ENCODE measurements at places on chromosomes 1 and 21. TPM values are rescaled to one million over a fixed set of nuclear protein-coding genes. Genes with fewer than 3 reads are reported as not detected.

DNA sequence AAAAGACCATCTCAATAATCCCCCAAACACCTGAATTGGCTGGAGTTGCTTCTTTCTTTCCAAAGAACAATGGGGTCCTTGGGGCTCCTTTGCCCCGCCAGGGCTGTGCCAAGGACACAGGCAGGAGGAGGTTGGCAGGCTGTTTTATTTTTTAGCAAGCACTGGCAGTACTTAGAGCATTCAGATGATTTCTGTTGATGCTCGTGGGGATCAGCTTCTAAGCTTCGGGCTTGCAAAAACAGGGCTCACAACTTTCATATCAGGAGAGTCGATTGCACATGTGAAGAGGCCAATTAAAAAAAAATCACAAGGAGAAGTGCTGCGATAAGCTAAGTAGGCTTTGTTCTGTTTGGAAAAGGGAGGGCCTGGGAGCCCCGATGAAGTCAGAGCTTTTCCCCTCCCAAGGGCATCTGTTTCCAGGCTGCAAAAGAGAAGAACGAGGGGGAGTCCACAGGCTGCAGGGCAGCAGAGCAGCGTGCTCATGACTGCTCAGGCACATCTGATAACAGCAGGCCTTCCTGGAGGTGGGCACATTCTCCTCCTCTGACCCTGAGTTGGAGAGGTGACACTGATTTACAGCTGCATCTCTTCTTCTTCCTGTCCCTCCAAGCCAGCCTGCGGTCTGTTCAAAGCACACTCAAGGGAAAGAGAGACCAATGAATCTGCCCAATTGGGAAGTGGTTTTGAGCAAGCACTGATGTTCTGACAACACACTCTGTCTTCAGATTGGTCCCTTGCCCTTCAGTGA is 27.3 kb upstream of the BCAR3 start:
- no peak for DNase-seq

DNA sequence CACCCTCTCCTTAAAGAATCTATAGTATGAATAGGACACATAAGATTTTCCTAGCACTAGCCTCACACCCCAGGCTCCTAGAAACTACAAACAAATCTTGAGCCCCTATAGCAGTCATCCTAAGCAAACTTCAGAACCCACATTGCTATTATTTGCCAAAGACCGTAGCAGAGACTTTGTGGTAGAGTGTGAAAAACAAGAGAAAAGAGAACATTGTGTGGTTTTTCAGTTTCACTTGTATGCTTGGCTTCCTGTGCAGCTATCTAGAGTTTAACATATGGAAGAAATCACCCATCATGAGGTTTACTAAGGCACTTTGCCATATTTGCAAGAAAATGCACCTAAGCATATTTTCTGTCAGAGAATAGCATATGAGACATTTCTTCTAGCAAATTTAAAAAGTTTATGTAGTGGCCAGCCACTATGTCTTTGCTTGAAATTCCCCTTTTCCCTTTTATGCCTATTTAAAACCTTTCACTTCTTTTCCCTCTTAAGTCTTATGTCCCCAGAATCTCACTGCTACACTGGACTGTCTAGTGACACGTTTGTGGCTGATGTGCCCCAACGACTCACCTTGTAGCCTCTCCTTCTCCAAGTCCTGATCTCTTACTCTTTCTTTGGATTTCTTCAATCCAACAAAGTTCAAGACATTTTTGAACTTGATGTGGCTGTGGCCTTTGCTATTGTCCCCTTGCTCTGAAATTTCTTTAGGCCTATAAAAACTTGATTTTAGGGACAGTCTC is 25.6 kb downstream of the CCDC190 start:
- no peak for DNase-seq

DNA sequence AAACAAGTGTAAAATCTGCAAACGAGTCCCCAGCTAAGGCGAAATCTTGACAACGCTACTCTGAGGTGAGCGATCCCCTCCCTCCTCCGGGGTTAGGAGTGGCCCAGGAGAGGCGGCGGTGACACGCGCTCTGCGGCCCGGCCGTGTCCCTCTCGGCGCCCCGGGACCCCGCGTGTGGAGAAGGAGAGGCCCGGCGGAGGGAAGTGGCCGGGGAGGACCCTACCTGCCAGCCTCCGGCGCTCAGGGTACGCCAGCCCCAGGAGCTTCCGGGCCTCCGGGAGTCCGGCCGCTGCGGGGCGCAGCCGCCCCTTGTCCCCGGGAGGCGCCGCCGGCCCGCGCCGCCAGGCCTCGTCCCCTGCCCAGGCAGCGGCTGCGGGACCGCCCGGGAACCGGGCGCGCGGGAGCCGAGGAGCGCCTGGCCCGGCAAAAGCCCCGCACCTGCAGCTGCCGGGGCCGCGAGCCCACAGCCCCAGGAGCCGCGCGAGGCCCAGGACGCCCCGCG is 543 bp downstream of the ABCB10 start:
- peak; percentile 44 for DNase-seq

The LCE2A gene
- total RNA-seq: not detected

Measured in PC-9 (cell line).